ENCODE measurements at places on chromosomes 7 and 10. TPM values are rescaled to one million over a fixed set of nuclear protein-coding genes. Genes with fewer than 3 reads are reported as not detected.

Gene TSC22D4
- 28.0 TPM for total RNA-seq

Gene MSS51
- not detected for total RNA-seq

Gene OIT3
- total RNA-seq: not detected

GRCh38 chr10:132420469-132420980 is 23.5 kb downstream of the PWWP2B start:
- DNase-seq: peak; percentile 49

- DNase-seq: no peak
Measured at GRCh38 chr10:43284341-43284910, 17.6 kb upstream of the RASGEF1A start.

DNA sequence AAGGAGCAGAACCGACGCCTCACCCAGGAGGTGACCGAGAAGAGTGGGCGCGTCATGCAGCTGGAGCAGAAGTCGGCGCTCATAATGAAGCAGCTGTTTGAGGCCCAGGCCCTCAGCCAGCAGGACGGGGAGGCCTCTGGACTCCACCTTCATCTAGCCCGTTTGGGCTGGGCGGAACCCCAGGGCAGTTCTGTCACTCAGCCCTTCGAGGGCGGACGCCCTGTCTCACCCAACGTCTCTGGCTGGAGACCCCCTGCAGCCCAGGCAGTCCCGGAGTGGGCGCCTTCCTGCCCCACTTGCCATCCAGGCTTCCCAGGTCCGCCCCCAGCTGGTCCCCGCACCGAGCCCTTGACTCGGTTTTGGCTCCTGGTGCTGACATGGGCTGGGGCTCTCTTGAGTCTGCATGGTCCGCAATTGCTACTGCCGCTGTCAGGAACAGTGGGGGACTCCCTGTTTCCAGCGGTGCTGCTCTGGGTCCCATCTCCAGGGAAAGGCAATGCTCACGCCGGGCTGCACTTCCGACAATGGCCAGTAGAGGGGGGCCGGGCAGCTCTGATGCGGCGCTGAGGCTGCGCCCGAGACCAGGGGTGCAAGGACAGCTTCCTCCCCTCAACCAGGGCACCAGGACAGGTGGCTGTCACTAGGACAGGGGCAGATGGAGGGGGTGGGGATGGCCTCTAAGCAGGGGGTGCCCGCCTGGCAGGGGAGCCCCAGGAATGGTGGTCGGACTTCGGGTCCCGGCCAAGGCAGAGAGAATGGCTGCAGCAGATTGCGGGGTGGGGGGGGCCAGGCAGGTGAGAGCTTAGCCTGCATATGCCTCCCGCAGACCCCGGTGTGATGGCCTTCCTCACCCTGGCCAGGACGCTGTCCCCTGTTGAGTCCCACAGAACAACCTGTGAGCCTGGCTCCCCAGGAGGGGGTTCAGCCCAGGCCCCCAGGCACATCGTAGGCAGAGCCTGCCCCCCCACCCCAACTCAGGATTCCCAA is 71.2 kb upstream of the KCTD7 start:
- DNase-seq: peak; percentile 84

- DNase-seq: no peak
Measured at GRCh38 chr10:97820096-97820704, 29.4 kb upstream of the GOLGA7B start.

DNA sequence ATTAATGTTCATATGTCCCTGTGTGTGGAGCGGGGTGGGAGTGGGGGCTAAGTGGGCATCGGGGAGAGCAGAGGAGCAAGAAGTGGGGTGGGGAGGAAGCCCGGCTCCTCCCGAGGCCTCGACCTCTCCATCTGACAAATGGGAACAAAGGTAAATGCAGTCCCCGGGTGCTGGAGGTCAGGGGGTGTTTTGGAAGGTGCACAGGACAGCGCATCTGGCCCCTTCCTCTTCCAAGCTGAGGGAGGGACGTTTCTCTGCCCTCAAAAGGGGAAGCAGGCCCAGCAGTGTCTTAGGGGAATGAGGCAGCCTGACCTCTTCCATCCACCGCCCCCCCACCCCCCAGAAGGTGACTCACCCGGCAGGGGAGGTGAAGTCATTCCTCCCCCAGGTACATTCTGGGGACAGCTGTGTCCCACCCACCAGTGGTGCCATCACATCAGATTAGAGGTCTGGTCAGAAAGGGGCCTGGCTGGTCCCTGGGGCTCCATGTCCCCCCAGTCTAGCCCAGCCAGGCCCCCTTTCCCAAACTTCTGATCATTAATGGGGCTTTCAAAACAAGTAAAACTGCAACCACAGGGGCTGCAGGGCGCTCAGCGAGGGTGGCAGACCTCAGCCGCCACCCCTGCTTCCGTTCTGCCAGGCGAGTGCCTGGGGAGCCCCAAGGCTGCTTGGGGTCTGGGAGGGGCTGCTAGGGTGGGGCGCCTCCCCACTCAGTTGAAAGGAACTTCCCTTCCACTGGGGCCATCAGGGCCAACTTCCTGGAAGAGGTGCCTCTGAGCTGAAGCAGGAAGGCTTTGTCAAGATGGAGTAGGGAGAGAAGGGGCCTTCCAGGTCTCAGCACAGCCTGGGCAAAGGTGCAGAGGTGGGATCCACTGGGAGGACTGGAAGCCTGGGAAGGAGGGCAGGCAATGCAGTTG is 10.8 kb downstream of the LFNG start:
- no peak for DNase-seq

GRCh38 chr7:130884437-130885417 is 150.7 kb upstream of the KLF14 start:
- DNase-seq: peak; percentile 62

GRCh38 chr10:3592424-3592823 is 192.6 kb downstream of the KLF6 start:
- no peak for DNase-seq

- no peak for DNase-seq
Measured at GRCh38 chr7:88281749-88282148, 24.9 kb downstream of the STEAP4 start.

DNA sequence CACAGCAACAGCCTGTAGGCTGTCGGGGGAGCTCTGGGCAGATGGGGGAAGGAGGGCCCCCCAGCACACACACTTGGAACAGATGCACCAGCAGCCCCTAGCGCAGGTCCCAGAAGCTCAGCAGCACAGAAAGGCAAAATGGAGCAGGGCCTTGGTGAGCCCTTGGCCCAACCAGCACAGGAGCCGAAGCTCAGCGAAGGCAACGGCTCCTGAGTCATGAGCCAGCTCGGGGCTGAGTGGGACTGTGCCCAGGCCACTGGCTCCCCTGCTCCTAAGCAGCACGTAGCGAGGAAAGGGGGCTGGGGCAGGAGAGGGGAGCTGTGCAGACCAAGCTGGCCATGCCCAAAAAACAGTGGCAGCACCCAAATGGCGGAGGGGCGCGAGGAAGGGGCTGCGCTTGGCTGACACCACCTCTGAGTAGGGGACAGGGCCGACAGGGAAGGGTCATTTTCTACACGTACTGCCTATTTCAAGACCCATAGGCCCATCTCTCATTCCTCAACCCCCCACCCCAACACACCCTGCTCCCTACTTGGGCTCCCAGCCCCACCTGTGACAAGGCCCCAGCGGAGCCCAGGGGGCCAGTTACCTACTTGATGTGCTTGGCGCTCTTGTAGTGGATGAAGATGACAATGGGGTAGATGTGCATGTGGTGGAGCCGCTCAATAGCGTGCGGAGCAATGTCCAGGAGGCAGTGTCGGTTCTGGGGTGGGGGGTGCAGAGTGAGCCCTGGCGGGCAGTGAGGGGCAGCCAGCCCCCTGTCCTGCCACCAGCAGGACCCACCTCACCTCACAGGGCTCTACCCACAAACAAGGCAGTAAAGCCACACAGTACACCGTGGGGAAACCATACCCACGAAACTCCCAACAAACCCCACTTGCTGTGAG is 132.1 kb downstream of the DLG5 start:
- DNase-seq: no peak

GRCh38 chr10:129964611-129965424 is 744 bp upstream of the EBF3 start:
- peak; percentile 35 for DNase-seq

- DNase-seq: no peak
Measured at GRCh38 chr7:29309041-29309854, 114.7 kb downstream of the CHN2 start.

GRCh38 chr7:5005066-5005465 is 40.6 kb upstream of the RBAK start:
- DNase-seq: no peak

All from stomach (tissue), 19 donors.